ENCODE measurements at places on chromosomes 13 and 19. TPM values are rescaled to one million over a fixed set of nuclear protein-coding genes. Genes with fewer than 3 reads are reported as not detected.

Gene FPR3
- polyA plus RNA-seq: 0.19 TPM

Gene ZNF229
- polyA plus RNA-seq: 16.9 TPM

Gene MLLT1
- 116 TPM for polyA plus RNA-seq

Gene MAP3K10
- 17.4 TPM for polyA plus RNA-seq

Gene ZNF805
- polyA plus RNA-seq: 6.2 TPM

Gene PSG3
- polyA plus RNA-seq: 0.17 TPM

Gene SIGLEC8
- not detected for polyA plus RNA-seq

Gene ABCC4
- polyA plus RNA-seq: 22.7 TPM

Gene CYP4F12
- 0.62 TPM for polyA plus RNA-seq

Gene GRIK5
- 23.2 TPM for polyA plus RNA-seq

Gene CYP2A7
- 0.20 TPM for polyA plus RNA-seq

Gene FAM98C
- 10.4 TPM for polyA plus RNA-seq

Gene TEX29
- polyA plus RNA-seq: 0.36 TPM

Gene ADGRE3
- 0.19 TPM for polyA plus RNA-seq

Gene CAPN12
- polyA plus RNA-seq: 7.8 TPM

Gene AP1M2
- polyA plus RNA-seq: 34.9 TPM

Gene ZNF429
- polyA plus RNA-seq: 24.0 TPM

Gene TDRD3
- polyA plus RNA-seq: 41.7 TPM

Gene ZNF536
- polyA plus RNA-seq: 2.9 TPM

Gene AP2S1
- 90.2 TPM for polyA plus RNA-seq

Gene POGLUT2
- 50.6 TPM for polyA plus RNA-seq

Gene IL11
- polyA plus RNA-seq: 2.8 TPM

Gene CCDC61
- polyA plus RNA-seq: 13.8 TPM

Gene CRX
- 0.04 TPM for polyA plus RNA-seq

Gene CCNA1
- polyA plus RNA-seq: 1.2 TPM

Gene POP4
- polyA plus RNA-seq: 58.1 TPM

Gene TGFBR3L
- polyA plus RNA-seq: 0.33 TPM

Gene METTL21C
- polyA plus RNA-seq: 0.82 TPM

Gene C19orf25
- polyA plus RNA-seq: 17.0 TPM

Gene ZNF324
- polyA plus RNA-seq: 7.3 TPM

Gene NR2F6
- 31.5 TPM for polyA plus RNA-seq

Gene SRRM5
- polyA plus RNA-seq: 0.67 TPM

Gene CGB8
- polyA plus RNA-seq: not detected

Gene SSC5D
- 1.5 TPM for polyA plus RNA-seq

Gene GIPR
- 1.6 TPM for polyA plus RNA-seq

Gene COL5A3
- 0.96 TPM for polyA plus RNA-seq

Gene SPC24
- polyA plus RNA-seq: 19.7 TPM
